ENCODE measurements at places on chromosomes 7 and 10.

GRCh38 chr7:23369695-23370404, 70.7 kb downstream of the MALSU1 start:
- no peak for DNase-seq

DNA sequence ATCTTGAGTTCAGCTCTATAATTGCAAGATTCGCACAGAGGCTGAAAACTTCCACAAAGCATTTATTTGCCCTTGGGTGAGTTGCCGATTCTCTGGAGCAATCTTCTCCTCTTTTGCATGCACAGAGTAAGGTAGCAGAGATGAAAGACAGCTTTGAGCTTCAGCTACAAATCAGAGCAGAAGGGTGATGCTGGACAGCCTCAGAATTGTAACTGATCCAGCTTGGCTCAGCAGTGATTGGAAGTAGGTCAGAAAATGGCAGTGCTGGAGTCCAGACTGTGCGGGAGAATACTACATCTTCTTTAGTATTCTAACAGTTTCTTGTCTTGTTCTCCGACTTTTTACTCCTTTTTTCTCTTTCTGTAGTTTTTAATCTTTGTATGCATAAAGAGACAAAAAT, 55.4 kb upstream of the CDC14C start:
- no peak for DNase-seq

DNA sequence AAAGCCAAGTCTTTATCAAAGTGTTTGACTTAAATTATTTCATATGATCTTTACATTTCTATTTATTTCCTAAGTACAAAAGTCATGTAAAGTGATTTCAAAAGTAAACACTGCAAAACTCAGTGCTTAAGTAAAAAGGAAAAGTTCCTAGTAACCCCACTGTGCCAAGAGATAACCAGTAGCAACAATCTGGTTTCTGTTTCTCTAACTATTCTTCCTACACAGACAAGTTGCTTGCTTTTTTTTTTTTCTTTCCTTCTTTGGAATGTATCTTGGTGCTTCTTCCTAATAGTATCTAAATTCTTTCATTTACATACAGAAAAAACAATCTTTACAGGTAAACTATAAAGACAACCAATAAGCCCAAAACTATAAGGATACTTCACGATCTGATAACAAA, 3.1 kb downstream of the JCAD start:
- no peak for DNase-seq

DNA sequence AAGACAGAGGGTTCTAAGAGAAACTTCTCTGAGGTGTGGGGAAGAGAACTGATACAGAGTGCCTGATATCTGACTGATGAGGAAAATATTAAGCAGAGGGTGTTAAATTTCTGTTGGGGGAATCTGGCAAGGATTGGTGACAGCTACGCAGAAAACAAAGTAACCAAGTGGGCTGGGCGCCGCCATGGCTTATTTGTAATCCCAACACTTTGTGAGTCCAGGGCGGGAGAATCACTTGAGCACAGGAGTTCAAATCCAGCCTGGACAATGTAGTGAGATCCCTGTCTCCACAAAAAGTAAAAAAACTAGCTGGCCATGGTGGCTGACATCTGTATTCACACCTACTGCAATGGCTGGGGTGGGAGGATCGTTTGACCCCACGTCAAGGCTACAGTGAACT, 2.1 kb upstream of the C7orf25 start:
- DNase-seq: no peak

DNA sequence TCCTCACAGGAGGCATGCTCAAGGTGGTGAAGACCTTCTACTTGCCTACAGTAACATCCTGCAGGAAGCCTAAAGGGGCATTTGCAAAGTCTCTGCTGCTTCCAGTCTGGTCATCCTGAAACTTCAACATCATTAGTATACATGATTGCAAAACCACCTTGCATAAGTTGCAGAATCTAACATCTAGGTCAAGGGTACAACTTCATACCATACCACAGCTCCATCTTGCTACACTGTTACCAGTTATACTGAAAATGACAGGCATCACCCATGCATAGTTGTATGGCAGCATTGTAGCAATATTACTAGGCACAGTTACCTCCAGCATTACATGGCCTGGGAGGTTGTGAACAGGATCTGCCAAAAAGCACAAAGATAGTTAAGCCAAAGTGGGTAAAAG, 13.7 kb upstream of the MACROH2A2 start:
- DNase-seq: no peak

DNA sequence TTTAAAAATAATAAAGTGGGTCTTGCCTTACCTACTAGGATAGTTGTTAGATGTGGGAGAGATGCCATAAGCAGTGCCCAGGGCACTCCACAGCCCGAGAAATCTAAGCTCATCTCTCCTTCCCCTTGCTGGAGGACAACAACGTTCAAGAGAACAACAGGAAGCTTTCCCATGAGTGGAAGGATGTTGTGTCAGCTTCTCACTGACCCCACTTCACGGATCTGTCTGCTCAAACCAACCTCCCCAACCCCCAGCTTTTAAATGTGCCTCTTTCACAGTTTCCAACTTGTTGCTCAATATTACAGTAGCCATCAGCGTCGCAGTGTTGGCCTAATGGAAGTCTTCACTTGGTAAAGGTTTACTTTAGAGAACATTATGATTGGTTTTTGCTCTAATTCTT, 72.1 kb downstream of the PTPRE start:
- DNase-seq: no peak

- DNase-seq: no peak
Measured at GRCh38 chr7:39509912-39510311, 56.3 kb upstream of the YAE1 start.

DNA sequence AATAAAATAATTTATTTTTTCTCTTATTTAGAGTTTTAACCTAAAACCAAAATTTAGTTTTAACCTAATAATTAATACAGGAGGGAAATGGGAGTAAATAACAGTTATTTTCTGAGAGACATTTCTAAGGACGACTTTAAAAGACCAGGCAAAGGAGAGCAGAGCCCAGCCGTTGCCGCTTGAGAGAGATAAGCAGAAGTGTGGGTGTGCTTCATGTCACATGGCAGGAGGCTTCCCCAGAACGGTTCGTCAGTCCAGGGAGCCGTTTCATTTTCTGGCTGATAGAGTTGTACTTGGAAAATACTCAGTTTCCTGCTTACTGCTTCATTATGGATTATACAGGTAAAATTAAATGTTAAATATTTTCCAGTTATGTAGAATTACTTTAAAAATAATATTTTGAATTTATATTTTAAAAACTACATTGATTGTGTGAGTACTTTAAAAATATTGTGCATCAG, 61.4 kb downstream of the ST7 start:
- peak; percentile 75 for DNase-seq

- DNase-seq: no peak
Measured at GRCh38 chr10:97534746-97535367, 36.1 kb downstream of the UBTD1 start.

DNA sequence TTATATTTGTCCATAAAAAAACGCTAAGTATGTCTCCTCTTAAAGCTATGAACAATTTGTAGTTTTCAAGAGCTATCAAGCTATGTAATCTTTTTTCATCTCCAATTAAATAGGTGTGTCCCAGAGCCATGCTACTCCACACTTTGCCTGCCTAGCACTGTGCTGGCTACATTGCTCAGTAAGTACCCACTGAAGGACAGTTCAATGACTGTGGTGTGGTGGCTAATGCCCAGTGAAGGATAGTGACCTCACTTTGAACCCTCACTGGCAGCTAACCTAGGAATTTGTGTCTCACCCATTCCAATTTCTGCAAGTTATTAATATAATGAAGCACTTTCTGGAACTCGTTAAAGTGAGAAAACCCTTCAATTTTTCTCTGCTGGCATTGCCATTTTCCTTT, 14.4 kb upstream of the TRUB1 start:
- no peak for DNase-seq

Data from brain microvascular endothelial cell (primary cell).